ENCODE measurements at places on chromosomes 4 and X.

GRCh38 chrX:153845842-153846241 is 15.5 kb upstream of the PDZD4 start:
- DNase-seq: no peak

DNA sequence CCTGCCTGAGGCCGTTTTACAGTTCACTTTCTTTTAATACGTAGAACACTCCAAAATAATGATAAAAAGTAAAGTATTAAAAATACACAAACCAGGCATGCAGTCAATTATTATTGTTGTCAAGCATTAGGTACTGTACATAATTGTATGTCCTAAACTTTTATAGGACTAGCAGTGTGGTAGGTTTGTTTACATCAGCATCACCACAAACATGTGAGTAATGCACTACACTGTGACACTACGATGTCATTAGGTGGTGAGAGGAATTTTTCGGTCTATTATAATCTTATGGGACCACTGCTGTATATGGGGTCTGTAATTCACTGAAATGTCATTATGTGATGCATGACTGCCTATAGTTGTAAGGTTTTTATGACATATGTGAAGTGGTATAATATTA is 149.5 kb upstream of the SH3RF1 start:
- DNase-seq: no peak

- DNase-seq: no peak
Measured at GRCh38 chr4:109559625-109559982, 442 bp upstream of the MCUB start.

DNA sequence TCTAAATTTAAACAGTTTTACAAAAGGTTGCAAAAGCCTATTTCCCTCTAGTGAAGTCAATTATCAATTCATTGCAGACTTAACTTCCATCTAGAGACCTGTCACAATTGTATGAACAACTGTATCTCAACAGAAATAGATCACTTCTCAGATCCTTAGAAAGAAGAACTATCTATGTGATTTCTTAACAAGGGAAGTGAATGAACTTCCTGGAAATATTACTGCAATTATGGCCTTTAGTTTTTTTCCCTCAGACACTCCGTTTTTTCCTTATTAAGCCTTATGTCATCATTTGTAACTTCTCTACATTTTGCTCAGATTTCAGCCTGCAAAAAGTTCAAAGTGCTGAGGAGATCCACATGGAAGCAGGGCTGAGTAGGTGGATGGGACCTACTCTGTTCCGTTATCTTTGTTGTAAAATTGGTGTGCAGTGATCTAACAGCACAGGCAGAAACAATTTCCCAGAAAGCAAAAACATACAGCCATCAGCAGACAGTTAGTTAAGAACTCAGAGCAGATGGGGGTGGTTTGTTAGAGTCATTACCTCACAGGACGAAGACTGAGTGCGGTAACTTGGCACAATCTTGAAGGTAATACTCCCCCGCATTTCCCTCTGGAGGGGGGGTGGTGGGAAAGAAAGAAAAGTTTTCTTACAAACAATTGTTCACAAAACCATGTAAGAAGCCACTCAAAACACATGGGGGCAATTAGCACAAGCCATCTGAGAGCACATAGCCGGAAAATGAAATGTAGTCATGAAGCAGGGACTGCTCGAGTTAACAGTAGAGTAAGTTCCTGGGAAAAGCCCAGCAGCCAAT is 112.3 kb downstream of the NYX start:
- DNase-seq: peak; percentile 70

DNA sequence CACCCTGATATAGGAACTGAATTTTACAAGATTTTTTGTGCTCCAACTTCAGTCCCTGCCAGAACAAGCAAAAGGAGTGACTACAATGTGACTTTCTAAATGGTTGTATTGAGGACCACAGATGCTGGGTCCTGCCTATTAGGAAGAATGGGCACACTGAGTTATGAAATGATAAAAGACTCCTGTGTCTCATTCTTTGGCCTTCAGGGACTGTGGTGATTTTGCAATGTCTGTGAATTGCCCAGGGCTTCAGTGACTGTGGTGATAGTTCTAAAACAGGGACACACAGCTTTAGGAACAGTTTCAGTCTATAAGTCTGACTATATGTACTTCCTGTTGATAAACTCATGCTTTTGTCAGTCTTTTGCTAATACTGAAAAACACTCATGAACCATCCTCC is 210.2 kb downstream of the DMD start:
- no peak for DNase-seq

- no peak for DNase-seq
Measured at GRCh38 chr4:6195602-6196319, 4.6 kb downstream of the JAKMIP1 start.

DNA sequence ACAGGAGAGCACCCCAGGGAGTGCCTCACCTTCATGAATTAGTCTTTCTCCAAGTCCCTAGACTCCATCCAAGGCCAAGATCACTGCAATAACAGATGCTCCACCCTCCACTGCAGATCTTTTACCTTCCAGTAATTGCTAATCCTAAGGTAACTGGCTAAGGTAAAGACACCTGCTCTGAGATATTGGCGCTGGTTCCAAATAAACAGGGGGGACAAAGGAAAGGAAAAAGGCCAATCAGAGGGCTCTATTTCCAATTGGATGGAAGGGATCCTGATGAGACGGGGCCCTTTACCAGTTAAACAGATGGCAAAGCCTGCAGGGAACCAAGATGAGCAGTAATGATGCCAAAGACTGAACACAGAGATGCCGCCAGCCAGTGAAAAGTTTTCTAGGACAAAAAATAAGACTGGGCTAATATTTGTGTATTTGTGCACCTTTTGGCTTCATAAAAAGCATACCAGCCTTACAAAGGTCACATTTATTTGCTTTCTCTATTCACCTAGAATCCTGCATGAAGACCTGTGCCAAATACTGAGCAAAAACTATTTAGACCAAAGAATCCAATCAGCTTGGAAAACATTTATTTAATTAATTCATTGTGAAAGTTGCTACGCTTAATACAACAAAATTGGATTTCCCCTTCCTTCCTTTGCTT is 148.5 kb downstream of the PPP3CA start:
- DNase-seq: no peak

- no peak for DNase-seq
Measured at GRCh38 chr4:29900336-29900735, 819.8 kb upstream of the PCDH7 start.

DNA sequence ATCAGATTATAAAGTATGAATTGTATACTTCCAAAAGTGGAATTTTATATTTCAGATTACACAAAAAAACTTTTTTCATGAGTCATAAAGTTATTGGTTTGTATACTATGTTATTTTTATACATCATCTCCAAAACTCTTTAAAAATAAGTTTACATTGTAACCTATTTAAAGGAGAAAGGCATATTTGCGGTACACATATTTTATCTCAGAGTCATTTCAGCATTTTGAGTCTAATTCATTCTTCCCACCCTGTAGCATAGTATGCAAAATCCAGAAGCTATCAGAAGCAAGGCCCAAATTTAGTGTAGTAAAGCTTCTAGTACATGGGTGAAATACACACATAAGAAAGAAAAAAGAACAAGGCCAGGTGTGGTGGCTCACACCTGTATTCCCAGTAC is 80.3 kb downstream of the AWAT2 start:
- no peak for DNase-seq

GRCh38 chr4:2798399-2799223 is 5.7 kb downstream of the SH3BP2 start:
- no peak for DNase-seq

- no peak for DNase-seq
Measured at GRCh38 chr4:5504486-5504885, 203.9 kb downstream of the EVC2 start.

GRCh38 chr4:179095585-179096221 is 1653.5 kb upstream of the AGA start:
- peak; percentile 40 for DNase-seq

- peak; percentile 66 for DNase-seq
Measured at GRCh38 chr4:5366421-5366820, 315.1 kb downstream of the STK32B start.

All from fibroblast of skin of right biceps (primary cell).